Sigmoid colon (tissue), 7 donors: ENCODE measurements at places on chromosomes 6 and 20. TPM values are rescaled to one million over a fixed set of nuclear protein-coding genes. Genes with fewer than 3 reads are reported as not detected.

NDUFAF4 gene
- total RNA-seq, result 15.1 TPM

NFATC2 gene
- 6.5 TPM for total RNA-seq

SOBP gene
- 16.8 TPM for total RNA-seq

FAM83B gene
- not detected for total RNA-seq

ATF6B gene
- 24.5 TPM for total RNA-seq

ZNF334 gene
- 3.1 TPM for total RNA-seq

HLA-DOA gene
- total RNA-seq, result 3.0 TPM

MYCT1 gene
- 5.4 TPM for total RNA-seq

POU5F1 gene
- total RNA-seq, result not detected
